ENCODE measurements at places on chromosomes 12 and 14.

- DNase-seq: no peak
Observed at GRCh38 chr14:82394916-82395315, 861.3 kb upstream of the SEL1L start.

GRCh38 chr12:38892087-38892786 lies 13.2 kb downstream of the CPNE8 start:
- no peak for DNase-seq

DNA sequence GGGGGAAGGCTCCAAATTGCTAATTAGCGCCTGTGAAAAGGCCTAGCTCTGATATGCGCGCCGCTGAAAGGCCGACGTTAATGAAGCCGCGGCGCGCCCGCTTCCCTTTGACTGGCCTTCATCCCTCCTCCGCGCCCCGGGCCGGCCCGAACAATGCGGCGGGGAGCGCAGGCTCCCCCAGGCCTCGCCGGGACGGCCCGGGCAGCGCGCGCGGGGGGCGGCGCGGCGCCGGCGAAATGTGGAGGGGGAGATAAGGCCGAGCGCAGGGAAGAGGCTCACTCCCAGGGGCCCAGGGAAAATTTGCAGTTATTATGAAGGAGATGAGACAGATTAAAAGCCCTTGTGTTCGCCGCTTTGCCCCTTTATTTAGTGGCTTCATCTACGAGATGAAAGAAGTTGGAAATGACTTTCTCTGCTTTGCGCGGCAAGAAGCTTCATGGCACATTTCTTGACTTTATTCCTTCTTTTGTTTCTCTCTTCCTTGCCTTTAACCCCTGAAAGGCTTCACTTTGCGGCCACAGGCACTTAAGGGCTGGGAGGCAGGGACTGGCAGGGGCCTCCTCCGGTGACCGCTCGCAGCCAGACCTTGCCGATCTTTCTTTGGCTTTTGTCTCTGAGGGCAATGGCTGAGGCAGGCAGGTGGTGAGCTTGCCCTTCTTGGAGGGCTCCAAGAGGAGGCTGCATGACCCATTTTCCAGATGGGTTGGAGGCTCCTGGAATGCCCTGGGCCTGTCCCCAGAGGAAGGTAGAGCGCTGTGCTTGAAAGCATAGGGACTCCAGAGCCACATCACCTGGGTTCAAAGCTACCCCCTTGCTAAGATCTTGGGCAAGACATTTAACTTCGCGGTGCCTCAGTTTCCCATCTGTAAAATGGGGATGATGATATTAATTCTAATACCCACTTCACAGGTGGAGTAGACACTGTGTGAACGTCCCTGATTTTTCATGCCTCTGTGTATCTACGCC lies 12.7 kb upstream of the GPATCH2L start:
- no peak for DNase-seq

DNA sequence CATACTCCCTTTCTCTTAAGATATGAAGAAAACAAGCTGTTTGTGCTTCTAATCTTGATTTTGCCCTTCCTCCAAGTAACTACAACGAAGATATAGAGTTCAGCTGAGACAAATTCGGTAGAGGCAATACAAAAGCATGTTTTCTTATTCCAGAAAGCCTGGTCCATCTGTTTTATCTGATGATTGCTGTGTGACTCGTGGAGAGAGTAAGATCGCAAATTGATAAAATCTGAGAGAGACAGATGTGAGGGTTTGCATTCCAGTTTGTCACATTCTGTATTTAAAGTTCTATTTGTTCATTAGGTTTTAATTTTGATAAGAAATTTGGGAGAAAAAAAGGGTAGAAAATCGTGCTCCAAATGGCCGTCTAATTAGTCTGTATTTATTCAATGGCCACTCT lies 192.1 kb downstream of the CPNE8 start:
- no peak for DNase-seq
